ENCODE measurements at places on chromosomes 13 and 19.

DNA sequence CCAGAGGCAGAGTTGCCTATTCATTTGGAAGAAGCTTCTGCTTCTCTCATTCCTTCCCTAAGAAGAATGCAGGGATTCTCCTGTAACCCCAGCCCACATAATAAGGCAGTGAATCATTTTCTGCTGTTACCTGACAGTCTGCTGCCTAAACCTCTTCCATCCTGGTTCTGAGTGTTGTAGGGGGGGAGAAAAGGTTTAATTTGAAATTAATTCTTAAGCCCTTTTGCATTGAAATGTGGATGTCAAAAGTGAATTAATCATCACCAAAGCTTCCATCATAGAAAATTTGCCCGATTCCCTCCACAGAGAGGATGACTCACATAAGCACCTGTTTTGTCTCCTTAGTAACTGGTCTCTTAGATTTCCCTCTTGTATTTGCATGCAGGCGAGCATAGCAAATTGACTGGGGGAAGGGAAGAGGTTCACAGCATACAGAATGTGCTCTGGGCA, 146.7 kb upstream of the FNDC3A start:
- DNase-seq = no peak

GRCh38 chr19:1572795-1573194, 4.7 kb upstream of the MEX3D start:
- DNase-seq = no peak

- no peak for DNase-seq
Observed at GRCh38 chr13:70995338-70995737, 871.7 kb downstream of the DACH1 start.

- DNase-seq = no peak
Observed at GRCh38 chr13:82719987-82720386, 1162.3 kb downstream of the SLITRK1 start.

GRCh38 chr13:80157261-80157932, 183.5 kb downstream of the SPRY2 start:
- no peak for DNase-seq

GRCh38 chr13:104984296-104984818, 1551.1 kb downstream of the EFNB2 start:
- peak; percentile 15 for DNase-seq

- DNase-seq = no peak
Observed at GRCh38 chr19:30881930-30882329, 467.3 kb downstream of the TSHZ3 start.

DNA sequence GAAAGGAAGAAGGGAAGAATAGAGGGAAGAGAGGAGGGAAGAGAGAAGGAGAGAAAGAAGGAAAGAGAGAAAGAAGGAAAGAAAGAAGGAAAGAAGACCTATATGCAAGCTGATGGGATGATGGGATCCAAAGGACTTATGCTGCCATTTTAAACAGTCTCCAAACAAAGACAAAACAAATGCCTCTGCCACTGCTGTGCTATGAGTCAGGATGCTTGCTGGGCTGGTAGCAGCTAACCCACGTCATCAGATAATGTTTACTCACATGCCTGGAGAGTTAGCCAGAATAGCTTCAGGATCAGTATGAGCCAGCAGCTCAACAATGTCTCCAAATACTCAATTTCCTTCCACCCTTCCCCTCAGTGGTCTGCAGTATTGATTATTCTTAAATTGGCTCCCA, 12.0 kb upstream of the ZNF274 start:
- no peak for DNase-seq

DNA sequence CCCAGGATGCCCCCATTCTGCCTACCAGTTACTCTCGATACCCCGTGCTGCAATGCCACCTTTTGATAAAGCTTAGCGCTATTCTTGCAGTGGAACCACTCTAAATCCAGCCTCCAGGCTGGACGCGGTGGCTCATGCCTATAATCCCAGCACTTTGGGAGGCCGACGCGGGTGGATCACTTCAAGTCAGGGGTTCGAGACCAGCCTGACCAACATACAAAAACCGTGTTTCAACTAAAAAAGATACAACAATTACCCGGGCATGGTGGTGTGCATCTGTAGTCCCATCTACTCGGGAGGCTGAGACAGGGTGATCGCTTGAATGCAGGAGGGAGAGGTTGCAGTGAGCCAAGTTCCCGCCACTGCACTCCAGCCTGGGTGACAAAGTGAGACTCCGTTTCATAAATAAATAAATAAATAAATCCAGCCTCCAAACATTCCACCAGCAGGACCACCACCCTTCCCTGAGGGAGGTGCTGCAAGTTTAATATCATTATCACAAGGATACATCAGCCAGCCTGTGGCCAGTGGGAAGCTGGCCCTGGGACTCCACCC, 27.7 kb downstream of the CYP2B6 start:
- DNase-seq = no peak

DNA sequence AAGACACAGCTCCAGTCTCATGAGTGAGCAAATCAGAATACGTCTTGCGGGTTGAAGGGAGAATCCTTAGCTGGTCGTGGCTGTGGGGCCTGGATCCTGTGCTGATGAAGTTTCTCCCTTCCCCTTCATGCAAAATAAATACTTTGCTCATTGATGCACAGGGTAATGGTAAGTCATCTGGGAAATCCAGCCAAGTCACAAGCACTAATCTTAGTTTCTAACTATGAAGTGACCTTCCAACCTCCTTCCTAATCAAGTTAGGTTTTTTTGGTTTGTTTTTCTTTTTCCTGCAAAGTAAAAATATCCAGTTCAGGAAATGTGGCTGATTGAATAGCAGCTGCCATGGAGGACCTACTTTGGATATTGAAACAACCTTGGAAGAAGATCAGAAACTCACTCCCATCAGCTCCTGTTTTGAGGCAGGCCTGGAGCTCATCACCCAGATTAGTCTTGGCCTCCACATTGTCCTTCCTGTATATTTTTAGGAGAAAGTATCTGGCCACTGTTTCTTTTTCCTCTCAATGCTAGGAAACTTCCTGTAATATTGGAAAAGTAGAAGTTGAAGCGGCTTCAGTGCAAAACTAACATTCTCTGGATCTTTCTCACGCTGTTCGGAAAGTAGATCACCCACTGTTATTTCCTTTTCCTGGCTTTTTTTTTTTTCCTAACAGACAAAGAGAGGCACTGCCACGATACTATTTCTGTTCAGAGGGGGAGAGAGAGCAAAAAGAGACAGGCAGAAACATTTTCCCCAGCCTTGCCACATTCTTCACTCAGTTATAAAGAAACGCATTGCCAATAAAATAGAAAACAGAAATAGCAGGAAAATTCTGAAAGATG, 12.3 kb upstream of the ARL11 start:
- no peak for DNase-seq

DNA sequence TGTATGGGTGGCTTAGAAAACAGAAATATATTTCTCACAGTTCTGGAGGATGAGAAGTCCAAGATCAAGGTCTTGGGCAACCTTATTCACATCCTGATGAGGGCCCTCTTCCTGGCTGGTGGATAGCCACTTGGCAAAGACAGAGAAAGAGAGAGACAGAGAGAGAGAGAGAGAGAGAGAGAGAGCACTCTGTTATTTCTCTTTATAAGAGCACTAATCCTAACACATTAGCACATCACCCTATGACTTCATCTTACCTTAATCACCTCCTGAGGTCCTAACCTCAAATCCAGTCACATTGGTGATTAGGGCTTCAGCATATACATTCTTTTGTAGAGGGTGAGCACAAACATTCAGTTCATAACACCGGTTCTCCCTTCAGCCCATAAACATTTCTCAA, 430.3 kb downstream of the EFNB2 start:
- no peak for DNase-seq

- no peak for DNase-seq
Observed at GRCh38 chr13:94217370-94217769, 262.1 kb downstream of the DCT start.

DNA sequence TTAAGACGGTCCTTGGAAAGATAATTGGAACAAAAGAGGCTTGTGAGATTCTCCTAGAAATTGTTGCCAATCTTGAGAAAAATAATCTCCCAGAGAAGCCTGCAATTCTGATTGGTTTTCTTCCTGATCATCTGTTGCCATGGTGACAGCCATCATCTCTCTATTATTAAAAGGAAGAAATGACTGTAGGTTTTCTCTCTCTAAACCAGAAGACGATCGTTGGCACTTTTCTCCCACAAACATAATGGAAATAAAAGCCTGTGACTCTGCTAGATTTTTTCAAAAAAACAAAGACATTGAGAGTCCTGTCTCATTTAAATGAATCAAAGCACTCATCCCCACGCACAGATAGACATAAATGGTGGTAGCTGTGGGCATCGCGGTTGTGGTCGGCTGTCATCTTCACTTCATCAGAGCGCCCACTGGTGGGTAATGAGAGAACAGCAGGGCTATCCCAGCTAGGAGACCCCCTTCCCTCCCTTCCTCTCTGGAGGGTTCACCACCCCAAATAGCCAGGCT, 21.7 kb upstream of the CALM3 start:
- peak; percentile 48 for DNase-seq
